ENCODE measurements at places on chromosomes 5 and 9. TPM values are rescaled to one million over a fixed set of nuclear protein-coding genes. Genes with fewer than 3 reads are reported as not detected.
A peak's percentile ranks its signal among the peaks of the same experiment; 100 is the strongest.

DNA sequence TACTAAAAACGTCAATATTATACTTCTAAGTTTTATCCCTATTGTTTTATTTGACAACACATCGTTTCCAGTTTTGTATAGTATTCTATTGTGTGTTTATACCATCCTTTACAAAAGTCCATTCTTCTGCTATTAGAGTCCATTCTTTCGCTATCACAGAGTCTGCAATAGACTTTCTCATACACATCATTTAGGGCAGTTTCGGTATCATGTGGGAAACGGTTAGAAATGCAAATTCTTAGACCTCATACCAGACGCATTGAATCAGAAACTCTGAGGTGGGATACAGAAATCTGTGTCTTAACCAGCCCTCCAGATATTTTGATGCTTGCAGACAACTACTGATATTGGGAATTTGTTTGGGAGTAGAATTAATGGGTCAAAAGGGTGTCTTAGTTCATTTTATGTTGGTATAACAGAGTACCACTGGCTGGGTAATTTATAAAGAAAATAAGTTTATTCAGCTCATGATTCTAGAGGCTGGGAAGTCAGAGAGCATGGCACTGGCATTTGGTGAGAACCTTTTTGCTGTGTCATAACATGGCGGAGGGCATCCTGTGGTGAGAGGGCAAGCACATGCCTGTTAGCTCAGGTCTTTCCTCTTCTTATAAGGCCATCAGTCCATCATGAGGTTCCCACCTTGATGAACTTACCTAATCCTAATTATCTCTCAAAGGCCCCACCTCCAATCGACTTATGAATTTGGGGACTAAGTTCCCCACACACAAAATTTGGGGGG is 21.1 kb downstream of the CARTPT start:
- no peak for DNase-seq

DNA sequence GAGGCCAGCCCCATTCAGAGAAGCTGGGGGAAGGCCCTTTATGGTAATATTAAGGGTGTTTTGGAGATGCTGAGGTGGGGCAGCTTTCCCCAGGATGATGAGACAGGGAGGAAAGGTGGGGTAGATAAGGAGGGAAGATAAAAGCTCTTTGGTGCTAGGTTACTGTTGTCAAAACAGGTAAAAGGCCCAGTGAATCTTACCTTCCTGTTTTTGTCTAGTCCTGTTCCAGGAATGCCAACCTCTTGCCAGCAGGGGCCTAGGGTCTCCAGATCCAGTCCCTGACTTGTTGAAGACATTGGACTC is 797 bp upstream of the CCL27 start:
- no peak for DNase-seq

GRCh38 chr9:81989700-81990099 is 1.1 kb downstream of the SPATA31D1 start:
- no peak for DNase-seq

GRCh38 chr5:135739383-135739981 is 95.0 kb upstream of the SLC25A48 start:
- DNase-seq, result peak; percentile 62

DNA sequence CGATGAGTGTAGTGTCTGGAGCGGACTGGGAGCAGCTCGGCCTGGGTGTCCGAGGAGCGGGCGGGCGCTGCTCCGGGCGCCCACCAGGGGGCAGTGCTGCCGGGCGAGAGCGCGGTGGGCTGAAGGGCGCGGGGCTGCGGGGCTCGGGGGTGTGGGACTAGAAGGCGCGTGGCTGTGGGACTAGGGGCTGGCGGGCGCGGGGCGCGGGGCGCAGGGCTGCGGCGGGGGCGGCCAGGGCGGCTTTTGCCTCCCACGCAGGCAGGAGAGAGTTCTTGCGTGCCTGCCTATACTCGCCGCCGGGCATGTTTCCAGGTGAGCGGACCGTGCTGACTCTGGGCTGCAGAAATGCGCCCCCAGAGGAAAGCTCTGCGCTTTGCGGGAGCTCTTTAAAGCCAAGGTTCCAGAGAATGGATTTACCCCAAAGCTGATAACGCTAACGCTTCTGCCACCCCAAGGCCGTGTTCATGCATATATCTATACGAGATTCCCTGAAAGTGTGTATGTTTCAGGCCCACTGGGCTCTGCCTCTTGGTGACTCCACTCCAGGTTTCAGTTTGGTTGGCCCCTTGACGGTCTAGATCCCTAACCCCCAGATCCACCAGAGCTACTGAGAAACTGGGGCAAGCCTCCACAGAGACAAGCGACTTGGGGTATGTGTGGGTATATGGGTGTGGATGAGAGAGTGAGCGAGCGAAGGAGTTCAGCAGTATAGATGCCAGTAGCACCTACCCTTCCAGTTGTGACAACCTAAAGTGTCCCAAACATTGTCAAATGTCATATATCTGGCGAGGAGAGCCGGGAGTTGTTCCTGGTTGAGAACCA is 56.2 kb downstream of the ACER2 start:
- DNase-seq, result no peak

- no peak for DNase-seq
These were observed 9.4 kb downstream of the MRRF start for GRCh38 chr9:122274055-122274454.

The CYLC2 gene
- total RNA-seq, result not detected

The PHF24 gene
- total RNA-seq, result 0.99 TPM

DNA sequence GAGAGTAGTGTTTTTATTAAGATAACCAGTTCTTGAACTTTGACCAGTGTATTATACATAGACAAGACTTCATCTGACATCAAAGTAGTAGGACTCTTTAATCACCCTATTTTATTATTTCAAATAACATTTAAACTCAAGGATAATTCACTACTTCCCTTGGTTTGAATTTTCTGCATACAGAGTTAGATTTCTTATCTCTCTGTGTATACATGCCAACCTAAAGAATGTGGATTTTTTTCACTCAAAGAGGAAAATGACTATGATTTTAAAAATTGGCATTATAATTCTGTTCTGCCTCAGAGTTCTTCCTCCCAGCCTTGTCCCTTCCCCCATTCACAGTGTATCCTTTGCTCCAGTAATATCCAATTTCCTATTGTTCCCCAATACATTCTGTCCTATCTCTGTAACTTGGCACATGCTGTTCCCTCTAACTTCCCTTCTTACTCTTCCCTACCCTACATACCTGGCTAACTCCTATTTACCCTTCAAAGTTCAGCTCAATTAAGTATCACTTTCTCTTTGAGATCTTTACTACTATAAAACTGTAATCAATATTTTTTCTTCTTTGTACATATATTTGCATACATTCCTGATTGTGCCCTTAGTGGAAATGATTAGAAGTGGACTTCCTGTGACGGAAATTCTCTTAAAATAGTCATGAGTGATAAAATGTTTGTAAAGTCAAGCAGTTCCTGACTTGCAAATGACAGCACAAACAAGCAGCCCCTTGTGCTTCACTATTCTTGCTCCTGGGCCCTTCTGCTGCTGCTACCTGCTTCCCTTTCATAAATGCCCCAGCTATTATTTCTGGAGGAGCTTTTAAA is 38.1 kb upstream of the DENND4C start:
- no peak for DNase-seq
